Activated T-helper 9 cell treated with anti-CD3 and anti-CD28 coated beads, Interleukin-2, amount 50 U/mL, for 16 hours (primary cell): ENCODE measurements at places on chromosomes 5 and 9.

DNA sequence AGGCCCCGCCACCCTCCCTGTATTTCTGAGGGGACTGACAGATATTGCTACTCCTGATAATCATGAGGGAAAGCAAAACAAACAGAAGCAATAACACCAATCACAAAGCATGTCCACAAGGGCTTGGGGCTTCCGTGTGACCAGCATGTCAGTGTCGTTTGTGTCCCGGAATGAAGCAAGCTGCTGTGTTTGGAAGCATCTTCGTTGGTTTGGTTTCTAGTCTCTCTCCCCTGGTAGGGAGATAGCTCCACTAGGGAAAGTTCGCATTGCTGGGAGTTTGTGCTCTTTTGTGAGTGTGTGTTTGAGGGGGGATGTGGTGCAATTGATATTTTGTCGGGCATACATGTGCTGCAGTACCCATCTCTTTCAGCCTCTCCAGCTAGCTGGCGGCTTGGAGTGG is 1.4 kb downstream of the GRIA1 start:
- no peak for DNase-seq

DNA sequence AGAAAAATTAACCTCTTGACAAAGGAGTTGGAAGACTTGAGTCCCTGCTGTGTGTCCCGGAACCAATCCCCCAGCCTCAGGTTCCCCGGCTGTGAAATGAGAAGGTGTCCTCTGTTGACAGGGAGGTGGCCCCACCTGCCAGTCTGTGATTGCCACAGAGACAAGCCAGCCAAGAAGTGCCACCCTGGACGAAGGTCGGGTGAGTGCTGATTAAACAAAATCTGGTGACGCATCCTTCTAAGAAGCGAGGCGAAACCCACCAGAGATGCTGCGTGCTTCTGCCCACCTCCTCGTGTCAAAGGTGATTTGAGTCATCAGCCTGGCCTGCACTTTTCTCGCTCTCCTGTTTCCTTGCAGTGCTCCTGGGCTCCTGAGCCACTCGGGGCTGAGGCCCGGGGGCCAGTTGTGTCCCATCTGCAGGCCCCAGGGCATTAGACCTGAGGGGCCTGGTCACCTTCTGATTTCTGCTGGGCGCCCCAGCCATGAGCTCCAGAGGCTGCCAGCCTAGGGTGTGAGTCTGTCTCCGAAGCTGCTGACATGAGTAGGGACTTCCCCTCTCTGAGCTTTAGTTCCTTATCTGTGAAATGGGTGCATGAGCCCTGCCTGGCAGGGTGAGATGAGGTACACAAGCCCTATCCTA is 28.7 kb downstream of the NEK6 start:
- peak; percentile 36 for DNase-seq

DNA sequence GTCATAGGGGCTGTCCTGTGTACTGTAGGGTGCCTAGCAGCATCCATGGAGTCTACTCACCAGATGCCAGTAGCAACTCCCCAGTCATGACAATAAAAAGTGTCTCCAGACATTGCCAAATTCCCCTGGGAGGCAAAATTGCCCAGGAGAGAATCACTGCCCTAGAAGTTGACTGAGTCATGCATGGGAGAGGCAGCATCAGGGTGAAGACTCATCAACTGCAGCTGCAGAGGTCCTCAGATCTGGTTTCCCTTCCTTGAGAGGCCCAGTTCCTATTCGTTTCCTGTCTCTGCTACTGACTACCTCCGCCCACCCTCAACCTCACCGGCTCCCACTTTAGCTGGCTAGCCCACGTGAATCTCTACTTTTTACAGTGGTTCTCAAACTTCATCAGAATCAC is 88.6 kb upstream of the AGXT2 start:
- no peak for DNase-seq

GRCh38 chr5:53944981-53945380 is 365.4 kb downstream of the ARL15 start:
- DNase-seq: no peak

- DNase-seq: no peak
These were observed 31.7 kb downstream of the GSN start for GRCh38 chr9:121299467-121300282.

DNA sequence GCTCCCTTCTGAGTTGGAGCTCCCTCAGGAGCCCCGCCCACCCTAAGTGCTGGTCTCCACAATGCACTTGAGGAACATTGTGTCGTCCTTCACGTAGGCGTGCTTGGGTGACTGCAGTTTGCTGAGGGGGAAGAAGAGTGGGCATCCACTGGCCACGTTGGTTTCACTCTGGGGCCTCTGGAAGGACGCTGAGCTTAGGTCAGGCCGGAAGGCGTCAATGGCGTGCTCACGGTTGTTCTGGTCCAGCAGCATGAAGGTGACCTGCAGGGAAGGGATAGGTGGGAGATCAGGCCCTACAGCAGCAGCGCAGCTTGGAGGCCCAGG is 21.7 kb downstream of the TRAF1 start:
- no peak for DNase-seq

GRCh38 chr5:37851305-37851704 is 11.5 kb upstream of the GDNF start:
- DNase-seq: no peak

DNA sequence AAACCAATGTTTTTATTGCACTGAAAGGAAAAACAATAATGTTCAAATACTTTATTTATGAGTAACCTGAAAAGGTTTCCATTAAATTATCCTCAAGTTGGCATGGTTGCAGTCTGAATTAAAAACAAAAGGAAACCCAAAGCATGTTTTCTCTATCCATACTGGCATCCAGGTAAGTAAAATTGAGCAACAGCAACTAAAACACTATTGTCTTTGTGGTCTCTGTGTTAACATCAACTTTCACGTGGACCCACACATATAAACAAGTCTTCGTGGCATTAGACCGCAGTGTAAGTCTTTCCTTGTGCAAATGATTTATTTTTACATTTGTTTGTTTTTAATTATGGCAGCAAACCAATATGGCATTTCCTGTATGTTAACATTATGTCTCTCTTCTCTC is 757.6 kb downstream of the SEMA5A start:
- no peak for DNase-seq

- DNase-seq: no peak
These were observed 22.4 kb downstream of the FAF2 start for GRCh38 chr5:176470539-176470938.

GRCh38 chr5:169650701-169651331 is 13.7 kb downstream of the DOCK2 start:
- DNase-seq: no peak

- DNase-seq: no peak
These were observed 23.2 kb downstream of the HK3 start for GRCh38 chr5:176875783-176876505.

GRCh38 chr5:159430361-159431012 is 100.2 kb upstream of the IL12B start:
- DNase-seq: no peak

- no peak for DNase-seq
These were observed 111.5 kb upstream of the CCDC152 start for GRCh38 chr5:42645138-42645537.

DNA sequence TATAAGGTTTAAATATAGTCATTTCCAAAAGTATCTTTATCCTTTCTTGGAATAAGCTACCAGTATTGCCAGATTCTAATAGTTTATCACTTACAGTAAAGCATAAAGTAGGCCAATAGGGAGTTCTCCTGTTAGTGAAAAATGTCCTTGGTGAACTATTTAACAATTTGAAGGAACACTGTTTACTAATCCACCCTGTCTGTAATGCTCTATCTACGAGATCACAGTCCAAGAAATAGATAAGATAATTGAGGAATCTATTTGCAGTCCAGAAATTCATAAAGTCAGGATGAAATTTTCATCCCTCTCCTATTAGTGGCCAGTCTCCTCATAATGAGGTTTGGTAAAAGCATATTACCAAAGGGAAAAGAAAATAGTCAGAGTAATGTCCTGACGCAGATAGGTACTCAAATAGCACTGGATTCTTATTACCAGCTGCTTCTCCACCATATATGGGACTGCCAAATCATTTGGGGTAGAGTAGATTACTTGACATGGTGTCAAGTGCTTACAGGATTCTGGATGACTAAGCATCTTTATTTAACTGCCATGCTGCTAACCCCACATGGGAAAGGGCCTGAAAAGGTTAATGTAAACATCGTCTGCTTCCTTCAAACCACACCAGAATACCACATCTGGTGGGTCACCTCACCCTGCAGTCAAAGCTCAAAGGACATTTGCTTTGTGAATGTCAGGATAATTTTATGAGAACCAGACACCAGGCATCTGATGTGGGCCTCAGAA is 808.1 kb downstream of the EFNA5 start:
- no peak for DNase-seq

DNA sequence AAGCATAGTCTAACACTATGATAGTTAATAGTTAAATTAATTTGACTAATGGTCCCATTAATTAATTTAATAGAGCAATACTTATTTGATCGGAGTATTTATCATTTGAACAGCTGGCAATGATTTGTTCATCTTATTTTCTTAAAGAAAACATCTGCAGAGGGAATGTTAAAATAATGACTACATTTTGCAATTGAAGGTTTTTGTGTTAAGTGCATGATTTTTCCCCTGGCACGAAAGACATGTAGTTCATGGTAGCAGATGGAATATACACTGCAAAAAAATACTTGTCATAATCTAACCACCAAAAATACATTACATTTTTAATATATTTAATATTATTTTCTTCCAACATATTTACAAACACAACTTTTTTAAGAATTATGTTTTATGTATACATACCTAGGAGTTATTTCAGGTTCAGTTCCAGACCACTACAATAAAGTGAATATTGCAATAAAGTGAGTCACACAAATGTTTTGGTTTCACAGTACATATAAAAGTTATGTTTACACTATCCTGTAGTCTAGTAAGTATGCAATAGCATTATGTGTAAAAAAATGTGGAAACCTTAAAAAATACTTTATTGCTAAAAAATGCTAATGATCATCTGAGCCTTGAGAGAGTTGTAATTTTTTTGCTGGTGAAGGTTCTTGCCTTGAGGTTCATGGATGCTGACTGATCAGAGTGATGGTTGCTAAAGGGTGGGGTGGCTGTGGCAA is 292.6 kb upstream of the DAB2 start:
- DNase-seq: no peak

DNA sequence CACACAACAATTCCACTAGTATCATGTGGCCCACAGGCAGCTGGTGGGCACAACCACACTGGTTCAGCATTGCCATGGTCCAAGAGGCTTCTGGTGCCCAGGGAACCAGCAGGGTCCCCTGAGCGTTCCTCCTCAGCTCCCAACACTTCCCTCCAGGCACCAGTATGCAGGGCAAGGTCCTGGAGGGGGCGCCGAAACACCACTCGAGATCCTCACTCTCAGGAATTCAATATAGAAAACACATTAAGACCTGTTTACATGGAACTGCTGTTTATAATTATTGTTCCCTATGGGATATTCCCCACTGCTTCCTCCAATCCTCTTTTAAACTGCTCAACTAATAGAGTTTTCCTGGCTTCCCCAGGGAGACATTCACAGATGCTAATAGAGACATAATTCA is 91.9 kb upstream of the GABRP start:
- no peak for DNase-seq

DNA sequence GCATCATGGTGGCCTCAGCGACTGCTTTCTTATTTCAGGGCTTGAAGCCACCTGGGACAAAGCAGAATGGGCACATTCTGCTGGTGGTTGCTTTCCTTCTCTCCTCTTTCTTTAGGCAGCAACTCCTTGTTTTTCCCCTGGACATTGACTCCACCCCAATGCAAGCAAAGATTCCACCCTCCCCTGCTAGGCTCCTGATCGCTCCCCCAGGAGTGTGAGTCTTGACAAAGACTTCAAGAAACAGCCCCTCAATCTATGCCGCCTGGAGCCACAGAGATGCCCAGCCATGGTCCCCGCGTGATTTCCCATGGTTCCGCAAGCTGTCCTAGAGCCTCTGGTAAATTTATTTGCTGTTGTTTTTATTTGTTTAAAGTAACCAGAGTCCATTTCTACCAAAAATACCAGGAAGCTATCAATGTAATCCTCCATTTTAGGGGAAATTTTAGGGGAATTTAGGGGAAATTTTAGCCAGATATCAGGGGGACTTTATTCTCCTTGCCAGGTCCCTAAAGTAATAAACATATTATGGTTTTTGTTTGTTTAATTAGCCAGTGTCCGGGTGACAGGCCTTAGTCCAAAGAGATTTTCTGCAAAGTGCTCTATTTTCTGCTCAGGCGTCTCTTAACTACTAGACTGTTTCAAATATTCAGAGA is 2.3 kb downstream of the KCNMB1 start:
- DNase-seq: no peak

- DNase-seq: no peak
These were observed 340.1 kb upstream of the PRR16 start for GRCh38 chr5:120124031-120124430.

GRCh38 chr5:129057329-129057728 is 37.2 kb upstream of the ISOC1 start:
- DNase-seq: no peak

DNA sequence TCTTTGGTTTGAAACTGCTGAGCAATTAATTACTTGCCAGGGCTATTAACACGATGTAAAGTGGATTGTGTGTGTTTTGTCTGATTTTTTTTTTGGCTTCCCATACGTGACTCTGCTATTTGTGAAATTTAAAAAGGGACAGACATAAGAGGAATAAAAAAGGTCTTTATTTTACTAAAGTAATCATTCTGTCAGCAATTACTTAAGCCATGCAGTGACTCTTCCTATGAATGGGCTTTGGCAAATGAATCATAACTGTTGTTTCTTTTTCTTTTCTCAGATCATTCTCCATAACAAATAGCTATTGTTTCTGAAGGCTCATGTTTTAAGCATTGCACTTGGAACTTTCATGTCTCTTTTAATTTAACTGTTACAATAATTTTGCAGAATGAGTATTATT is 461.3 kb upstream of the RORB start:
- DNase-seq: no peak

- DNase-seq: no peak
These were observed 77.0 kb downstream of the DCP2 start for GRCh38 chr5:113053511-113053995.

DNA sequence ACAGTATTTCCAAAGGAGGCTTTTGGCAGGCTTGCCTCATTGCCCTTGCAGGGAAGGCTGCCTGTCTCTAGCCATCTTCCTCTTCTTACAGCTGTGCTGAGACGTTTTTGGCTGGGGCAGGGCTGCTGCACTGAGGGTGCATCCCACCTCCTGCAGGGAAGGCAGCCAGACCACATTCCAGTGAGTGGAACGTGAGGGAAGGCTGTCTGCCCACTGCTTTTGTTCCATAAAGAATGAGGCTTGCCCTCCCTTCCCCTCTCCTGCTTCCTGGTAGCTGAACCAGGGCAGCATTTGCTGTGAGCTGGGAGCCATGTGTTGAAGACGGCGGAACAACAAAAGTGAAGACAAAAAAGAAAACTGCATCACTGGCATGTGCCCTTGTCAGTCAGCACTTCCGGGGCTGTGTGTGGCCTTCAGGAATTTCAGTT is 16.8 kb downstream of the MGAT1 start:
- no peak for DNase-seq

GRCh38 chr9:133661846-133662540 is 25.8 kb downstream of the DBH start:
- no peak for DNase-seq
